ENCODE measurements at places on chromosomes 16 and 17. TPM values are rescaled to one million over a fixed set of nuclear protein-coding genes. Genes with fewer than 3 reads are reported as not detected.

GPR142 gene
- not detected for total RNA-seq

PLEKHH3 gene
- total RNA-seq = 24.0 TPM

RGS11 gene
- 0.17 TPM for total RNA-seq

ASGR1 gene
- 1.2 TPM for total RNA-seq

ADAP2 gene
- total RNA-seq = 2.7 TPM

OR2C1 gene
- not detected for total RNA-seq

SBK1 gene
- under 0.01 TPM for total RNA-seq

NME4 gene
- 175 TPM for total RNA-seq

BEAN1 gene
- total RNA-seq = not detected

CMIP gene
- 2.7 TPM for total RNA-seq

CA7 gene
- not detected for total RNA-seq

HCRT gene
- total RNA-seq = not detected

PERCC1 gene
- total RNA-seq = not detected

All from bronchus fibroblast of lung (primary cell).